Activated CD8-positive, alpha-beta T cell treated with anti-CD3 and anti-CD28 coated beads, Interleukin-2, amount 10 ng/mL, durations not matched to agents 7 days and 5 days (primary cell): ENCODE measurements at places on chromosomes 3 and 15.

GRCh38 chr15:88391006-88391405, 76.2 kb downstream of the MRPL46 start:
- DNase-seq = no peak

- no peak for DNase-seq
Measured at GRCh38 chr15:62958528-62959363, 83.8 kb upstream of the TPM1 start.

- DNase-seq = no peak
Measured at GRCh38 chr3:41031401-41031800, 167.9 kb upstream of the CTNNB1 start.

DNA sequence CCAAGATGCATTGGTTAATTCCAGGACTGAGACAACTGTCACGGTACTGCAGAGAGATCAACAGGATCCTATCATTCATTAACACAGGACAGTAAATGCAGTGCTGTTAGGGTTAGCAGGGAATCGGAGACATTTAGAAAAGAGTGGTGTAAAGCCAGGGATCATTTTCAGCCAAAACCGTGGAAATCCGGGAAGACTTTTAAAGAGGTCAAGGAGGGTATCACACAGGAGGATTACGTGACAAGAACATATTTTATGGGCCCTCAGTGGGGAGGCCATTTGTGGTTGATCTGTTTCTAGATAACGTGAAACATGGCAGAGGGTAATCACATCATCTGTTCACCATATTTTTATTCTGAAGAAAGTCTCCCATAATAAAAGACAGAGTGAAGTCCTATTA, 216.1 kb downstream of the PTPRG start:
- no peak for DNase-seq
